ENCODE measurements at places on chromosomes 4 and X. TPM values are rescaled to one million over a fixed set of nuclear protein-coding genes. Genes with fewer than 3 reads are reported as not detected.

GRCh38 chrX:39335513-39336235, 534.4 kb downstream of the MID1IP1 start:
- no peak for DNase-seq

- no peak for DNase-seq
Observed at GRCh38 chrX:96540111-96540631, 144.5 kb upstream of the DIAPH2 start.

- no peak for DNase-seq
Observed at GRCh38 chrX:133287860-133288259, 69.7 kb upstream of the TFDP3 start.

DNA sequence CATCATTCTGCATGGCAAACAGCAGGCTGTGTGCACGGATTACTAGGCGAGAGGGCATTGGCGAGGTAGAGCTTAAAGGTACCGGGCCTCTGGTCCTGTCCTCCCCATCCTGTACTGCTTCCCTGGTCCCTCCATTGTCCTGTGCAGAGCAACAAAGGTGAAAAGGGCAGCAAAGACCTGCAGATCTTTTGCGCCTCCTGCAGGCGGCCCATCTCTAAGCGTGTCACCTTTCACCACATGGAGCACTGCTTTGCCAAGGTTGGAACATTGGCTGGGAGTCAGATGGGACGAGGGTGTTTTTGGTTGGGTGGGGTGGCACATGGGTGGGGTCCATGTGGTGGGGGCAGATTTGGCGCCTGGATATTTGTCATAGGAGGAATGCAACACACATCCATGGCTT, 64.7 kb upstream of the UXT start:
- no peak for DNase-seq

The NIPAL1 gene
- 2.0 TPM for polyA plus RNA-seq

- DNase-seq, result no peak
Observed at GRCh38 chrX:14899607-14900006, 26.4 kb downstream of the MOSPD2 start.

GRCh38 chr4:147855571-147856009, 123.7 kb downstream of the ARHGAP10 start:
- no peak for DNase-seq

DNA sequence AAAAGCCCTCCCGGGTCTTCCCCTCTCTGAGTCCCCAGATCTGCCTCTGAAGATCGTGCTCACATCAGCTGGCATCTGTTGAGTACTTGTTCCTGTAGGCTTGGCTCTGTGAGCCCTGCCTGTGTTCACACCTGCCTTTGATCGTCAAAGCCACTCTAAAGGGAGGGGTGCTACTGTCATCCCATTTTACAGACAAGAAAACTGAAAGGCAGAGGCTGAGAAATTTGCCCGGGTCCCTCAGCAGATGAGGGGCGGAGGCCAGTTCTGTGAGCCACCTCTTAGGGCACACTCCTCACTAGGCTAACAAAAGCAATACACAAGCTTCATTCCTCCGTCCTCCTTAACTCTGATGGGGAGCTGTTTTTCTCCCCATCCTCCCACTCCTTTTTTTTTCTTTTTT, 655 bp downstream of the CYTL1 start:
- peak; percentile 32 for DNase-seq
